ENCODE measurements at places on chromosomes 1 and 21.

- DNase-seq = no peak
Observed at GRCh38 chr1:18385239-18385790, 95.4 kb upstream of the KLHDC7A start.

GRCh38 chr1:107617456-107617855 is 347.5 kb downstream of the VAV3 start:
- no peak for DNase-seq

DNA sequence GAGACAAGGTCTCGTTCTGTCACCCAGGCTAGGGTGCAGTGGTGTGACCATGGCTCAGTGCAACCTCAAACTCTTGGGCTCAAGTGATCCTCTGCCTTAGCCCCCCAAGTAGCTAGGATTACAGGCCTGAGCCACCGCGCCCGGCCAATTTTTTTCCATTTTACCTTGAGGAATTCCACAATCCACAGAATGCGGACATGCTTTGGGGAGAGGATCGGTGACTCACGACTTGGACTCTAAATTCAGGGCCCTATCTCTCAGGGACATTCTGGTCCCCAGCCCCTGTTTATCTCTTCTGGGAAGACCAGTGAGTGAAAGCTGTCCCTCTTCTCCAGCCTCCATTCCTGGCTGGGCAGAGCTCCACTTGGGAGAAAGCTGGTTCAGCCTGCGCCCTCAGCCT is 5.2 kb downstream of the PADI1 start:
- DNase-seq = no peak

DNA sequence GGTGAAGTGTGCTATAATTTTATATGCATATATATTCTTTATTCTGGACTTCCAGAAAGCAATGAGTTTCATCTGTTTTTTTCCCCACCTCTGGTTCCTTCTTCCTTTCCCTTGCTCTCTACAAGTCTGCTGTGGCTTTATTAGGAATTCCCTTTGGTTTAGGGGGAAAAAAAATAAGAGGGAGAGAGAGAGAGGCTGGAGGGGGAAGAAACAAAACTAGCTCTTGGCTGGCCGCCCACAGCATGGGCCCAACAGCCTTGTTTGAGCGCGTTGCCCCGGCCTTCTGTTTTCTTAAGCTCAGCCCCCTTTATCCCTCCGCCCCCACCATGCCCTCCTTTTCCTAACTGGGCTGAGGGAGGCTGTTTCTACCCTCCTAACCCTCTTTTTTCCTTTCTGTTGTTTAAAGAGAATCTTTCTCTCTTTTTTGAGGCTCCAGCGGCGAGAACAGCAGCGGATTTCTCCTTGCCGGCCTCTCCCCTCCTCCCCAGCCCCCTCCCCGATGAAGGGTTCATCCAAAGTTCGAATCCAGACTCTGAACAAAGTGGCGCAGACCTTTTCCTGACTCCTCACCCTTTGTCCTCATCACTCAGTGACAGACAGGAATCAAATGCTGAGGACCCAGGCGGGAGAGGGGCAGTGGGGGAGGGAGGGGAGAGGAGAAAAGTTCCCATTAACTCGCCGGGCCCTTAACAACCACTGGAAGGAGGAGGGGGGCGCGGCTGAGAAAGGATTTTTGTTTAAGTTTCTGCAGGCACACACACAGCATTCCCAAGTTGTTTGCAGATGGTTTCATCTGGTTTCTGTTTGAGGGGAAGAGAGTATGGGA is 29.7 kb downstream of the PBX1 start:
- DNase-seq = no peak

DNA sequence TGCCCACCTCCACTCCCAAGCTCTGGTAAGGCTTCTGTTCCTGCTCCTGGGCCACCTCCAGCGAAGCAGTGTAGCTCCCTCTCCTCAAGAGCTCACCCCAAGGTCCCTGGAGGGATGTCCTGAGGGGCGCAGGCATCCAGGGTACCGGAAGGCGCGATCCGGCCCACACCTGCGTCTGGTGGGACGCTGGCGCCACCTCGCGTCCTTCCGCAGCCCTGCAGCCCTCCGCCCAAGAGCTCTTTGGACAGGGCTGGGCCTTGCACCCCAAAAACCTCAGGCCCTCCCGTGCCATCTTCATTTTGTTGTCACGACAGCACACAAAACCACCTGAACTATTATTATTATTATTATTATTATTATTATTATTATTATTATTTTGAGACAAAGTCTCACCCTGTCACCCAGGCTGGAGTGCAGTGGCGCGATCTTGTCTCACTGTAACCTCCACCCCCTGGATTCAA is 49.2 kb upstream of the PAX7 start:
- DNase-seq = no peak
